H4 (cell line): ENCODE measurements at places on chromosomes 5 and 9. TPM values are rescaled to one million over a fixed set of nuclear protein-coding genes. Genes with fewer than 3 reads are reported as not detected.

DNA sequence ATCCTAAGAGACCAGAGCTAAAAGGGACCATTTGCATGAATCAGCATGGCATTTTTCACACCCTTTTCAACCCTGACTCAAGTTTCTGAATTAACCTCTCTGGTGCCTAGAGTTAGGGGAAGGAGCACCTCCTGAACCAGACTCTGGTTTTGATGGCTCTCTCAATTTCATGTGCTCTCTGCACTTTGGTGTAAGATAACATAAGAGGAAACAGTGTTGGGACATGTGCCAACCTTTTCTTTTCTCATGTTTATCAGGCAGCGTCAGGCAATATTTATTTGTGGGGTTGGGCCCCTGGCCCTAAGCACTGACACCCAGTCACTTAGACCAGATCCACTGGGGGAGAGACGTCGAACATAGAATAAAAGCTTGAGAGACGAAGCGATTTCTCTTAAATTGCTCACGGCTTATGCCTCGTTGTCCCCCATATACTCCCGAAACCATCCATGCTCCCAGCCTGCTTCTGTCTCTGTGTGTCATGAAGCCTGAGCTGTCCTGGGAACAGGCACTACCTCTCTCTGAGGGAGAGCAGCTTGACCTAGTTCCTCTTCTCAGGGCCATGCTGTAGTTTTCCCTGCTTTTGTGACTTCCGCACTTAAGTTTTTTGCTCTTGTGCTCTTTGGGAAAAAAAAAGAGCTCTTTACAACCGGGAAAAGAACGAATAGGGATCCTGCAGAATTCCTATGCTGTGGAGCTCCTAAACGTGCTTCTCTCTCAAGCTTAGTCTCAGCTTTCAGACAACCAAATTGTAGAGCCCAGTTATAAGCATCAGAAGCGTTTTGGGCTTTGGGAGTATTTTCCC is 195.7 kb downstream of the NR3C1 start:
- no peak for DNase-seq

GRCh38 chr9:115615821-115616665 is 498.1 kb upstream of the TNC start:
- peak; percentile 68 for DNase-seq

- DNase-seq = peak; percentile 89
These were observed 293.0 kb downstream of the CDH12 start for GRCh38 chr5:22560147-22560546.

DNA sequence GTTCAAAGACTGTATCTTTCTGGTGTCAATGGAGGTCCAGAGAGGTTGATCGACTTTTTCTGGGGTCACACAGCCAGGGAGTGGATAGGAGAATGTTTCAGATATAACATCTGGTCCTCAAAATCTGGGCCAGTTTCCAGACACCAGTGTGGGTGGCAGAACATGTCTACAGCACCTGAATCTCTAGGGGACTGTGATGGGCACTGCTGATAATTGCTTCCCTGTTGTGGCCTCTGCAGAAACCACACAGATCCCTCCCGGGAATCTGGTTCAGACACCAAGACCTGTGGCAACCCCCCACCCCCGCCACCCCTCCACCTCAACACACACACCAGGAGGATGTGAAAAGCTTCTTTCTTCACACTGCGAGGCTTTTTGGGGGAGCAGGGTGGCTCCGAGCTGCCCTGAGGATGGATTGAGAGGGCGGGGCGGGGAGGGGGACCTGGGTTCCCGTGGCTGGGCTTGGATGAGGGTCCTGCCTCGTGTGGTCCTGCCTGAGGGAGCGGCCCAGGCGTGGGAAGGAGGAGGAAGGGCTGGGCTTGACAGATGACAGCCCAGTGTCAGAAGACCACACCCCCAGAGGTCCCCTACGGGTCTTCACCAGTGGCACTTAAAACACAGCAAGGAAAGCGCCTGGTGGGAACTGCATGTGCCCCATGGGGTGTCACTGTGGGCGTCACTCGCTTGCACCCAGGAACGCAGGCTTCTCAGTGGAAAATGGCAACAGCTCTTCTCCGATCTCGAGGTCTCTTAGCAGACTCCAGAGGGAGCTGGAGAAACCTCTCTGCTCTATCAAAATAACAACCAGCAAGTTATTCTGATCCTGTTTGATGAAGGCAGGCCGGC is 55.2 kb downstream of the TRIP13 start:
- no peak for DNase-seq

DNA sequence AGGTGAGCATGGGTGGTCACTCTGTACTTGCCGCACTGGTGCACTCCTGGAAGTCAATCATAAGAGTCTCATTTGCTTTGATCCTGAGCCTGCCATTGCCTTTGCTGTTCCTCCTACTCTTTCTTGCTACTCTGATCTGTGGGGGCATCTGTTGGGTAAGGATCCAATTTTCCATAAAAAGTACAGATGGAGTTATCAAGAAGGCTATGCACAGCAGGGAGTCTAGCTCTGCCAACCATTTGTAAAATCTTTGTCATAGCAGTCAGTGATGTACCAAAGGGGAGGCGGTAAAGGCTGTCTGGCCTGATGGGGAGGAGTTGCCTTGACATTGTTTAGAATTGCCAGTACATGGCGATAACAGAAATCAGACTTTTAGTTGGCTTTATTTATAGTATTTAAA is 109.0 kb upstream of the PLPPR1 start:
- no peak for DNase-seq

DNA sequence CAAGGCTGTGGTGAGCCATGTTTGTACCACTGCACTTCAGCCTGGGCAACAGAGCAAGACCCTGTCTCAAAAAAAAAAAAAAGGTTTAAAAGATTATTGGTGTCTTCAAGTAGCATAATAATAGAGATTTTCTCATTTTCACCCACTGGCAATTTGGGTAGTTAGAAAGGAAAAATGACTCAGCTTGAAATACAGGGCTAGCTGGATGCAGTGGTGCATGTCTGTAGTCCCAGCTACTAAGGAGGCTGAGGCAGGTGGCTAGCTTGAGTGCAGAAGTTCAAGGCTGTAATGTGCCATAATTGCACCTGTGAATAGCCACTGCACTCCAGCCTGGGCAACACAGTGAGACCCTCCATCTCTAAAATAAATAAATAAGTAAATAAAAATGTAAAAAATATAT is 111.1 kb downstream of the ARRDC3 start:
- DNase-seq = no peak

DNA sequence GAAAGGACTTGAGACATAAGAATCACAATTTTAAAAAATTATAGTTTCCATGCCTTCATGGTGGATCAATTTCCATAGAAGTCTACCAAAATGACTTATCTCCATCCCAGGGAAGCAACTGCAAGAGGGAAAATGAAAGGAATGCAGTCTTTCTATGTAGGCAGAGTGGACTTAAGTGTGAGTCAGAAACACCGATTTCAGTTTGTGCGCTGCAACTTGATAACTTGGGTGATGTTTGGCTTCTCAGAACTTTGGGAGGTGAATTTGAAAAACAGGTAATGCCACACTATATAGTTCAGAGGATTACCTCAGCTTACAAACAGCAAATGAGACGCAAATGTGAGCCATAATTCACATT is 708 bp upstream of the CSNK1G3 start:
- peak; percentile 10 for DNase-seq

GRCh38 chr5:140145818-140146522 is 20.2 kb downstream of the IGIP start:
- DNase-seq = no peak

Gene TMEM174
- total RNA-seq = not detected in 2 replicates

Gene OR1N1
- not detected in 2 replicates for total RNA-seq

Gene PTGDS
- total RNA-seq = not detected in 2 replicates

Gene UBE2QL1
- total RNA-seq = 0.54 and 0.64 TPM in 2 replicates

Gene CCNJL
- total RNA-seq = 6.6 and 7.4 TPM in 2 replicates
